Memory B cell (primary cell): ENCODE measurements at places on chromosomes 5 and 9.

- DNase-seq: no peak
Measured at GRCh38 chr9:23941051-23941450, 115.0 kb upstream of the ELAVL2 start.

DNA sequence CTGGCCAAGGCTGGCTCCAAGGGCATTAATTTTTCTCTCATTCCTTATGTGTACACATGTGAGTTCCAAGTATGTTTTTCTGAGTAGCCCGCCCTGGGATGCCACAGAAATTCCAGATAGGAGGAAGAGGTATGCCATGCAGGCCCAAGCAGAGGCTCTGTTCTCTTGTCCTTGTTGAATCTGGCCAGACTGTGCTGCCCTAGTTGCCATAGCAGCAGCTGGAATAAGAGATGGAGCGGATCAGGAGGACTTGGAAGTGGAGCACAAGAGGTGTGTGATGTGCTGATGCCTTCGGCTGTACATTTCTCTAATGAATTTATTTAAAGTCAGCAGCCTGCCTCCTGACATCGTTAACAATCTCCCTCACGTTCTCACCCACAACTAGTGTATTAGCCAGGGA lies 235.6 kb upstream of the RPS23 start:
- DNase-seq: no peak

- DNase-seq: no peak
Measured at GRCh38 chr9:96279932-96280331, 22.0 kb downstream of the HSD17B3 start.

DNA sequence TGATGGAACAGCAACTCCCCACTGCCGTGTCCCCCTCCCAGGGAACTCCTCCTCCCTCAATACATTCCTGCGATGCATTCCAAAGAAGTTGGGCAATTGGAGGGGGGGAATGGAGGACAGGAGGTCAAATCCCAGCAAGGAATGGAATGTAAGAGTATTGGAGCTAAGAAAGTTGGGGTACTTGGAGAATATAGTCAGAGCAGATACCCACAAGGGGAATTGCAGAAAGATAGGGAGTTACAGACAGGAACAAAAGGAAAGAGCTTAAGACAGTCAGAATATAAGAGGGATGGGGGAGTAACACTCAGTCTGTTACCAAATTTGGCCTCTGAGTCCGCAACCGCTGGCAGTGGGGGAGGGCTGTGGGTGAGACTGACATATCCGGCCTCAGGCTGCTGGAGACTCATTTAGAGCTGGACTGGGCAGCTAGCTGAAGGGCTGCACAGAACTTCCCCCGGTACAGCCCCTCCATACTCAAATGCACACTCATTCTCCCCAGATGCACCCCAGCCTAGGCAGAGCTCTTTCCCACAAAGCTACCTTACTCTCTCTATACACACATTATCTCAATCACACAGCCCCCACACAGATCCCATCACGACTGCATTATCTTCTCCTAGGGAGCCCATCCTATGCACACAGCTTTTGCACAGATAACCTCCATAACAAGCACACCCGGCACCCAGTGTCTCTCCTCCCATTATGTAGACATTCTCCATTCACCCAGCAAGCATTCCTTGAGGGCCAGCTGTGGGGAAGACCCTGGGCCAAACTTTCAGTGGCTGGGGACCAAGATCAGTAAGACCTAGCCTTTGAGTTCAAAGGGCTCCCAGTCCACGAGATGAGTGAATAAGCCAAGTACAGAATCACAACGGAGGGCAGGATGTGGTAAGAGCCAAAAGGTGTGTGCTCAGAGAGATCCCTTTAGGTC lies 3.7 kb downstream of the TLN1 start:
- DNase-seq: no peak

- no peak for DNase-seq
Measured at GRCh38 chr5:61370506-61370905, 38.4 kb downstream of the ZSWIM6 start.

GRCh38 chr5:67165526-67166459 lies 30.8 kb downstream of the CD180 start:
- DNase-seq: peak; percentile 77

DNA sequence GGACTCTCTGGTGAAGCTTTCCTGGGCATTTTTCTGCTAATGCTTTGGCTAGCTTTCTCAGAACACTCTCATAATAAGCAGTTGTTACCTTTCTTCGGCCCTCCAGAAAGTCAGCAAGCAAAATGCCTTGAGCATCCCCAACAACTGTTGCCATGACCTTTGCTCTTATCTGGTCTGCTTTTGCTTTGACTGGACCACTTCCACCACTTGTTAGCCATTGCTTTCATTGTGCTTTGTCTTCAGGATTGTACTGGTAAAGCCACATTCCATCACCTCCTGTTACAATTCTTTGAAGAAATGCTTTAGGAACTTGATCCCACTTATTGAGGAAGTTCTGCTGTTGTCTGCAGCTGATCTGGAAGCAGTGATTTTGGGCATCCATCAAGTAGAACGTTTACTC lies 35.7 kb downstream of the RAD50 start:
- DNase-seq: no peak

GRCh38 chr5:102937894-102938293 lies 182.0 kb downstream of the GIN1 start:
- DNase-seq: no peak

DNA sequence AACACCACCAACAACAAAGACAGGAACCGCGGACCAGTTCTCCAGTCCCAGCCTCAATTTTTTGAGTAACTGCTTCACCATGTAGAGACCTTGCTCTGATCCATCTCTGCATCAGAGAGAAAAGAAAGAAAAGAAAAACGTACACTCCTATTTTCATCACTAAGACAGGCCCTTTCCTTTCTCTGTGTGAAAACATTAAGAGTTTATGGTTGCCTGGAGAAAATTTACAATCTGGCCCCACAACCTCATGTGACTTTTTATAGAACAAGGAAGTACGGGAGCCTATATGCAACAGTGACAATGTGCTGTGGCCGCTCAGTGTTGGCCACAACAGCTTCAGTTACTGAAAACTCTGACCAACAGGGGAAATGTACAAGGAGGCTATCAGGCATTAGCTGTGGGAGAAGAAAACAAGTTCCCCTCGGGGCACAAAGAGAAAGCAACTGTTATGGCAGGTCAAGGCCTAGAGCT lies 272.9 kb upstream of the PTGER4 start:
- DNase-seq: no peak

DNA sequence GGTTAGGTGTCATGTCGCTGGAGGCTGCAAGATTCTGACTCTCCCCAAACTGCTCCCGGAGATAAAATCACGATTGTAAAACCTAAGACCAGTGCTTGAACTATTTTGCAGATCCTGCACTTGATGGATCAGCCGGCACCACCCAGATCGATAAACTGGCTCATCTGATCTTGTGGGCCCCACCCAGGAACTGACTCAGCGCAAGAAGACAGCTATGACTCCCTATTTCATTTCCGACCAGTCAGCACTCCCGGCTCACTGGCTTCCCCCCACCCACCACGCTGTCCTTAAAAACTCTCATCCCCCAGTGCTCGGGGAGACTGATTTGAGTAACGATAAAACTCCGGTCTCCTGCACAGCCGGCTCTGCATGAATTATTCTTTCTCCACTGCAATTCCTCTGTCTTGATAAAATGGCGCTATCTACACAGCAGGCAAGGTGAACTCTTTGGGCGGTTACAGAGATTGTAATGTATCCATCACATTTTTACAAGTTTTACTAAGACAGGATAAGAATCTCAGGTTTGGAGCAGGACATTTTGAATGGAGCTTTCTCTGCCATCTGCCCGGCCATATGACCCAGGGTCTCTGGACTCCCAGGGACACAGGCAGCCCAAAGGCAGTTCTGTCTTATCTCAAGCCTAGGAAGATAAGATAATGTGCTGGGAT lies 10.6 kb upstream of the PPP1R26 start:
- no peak for DNase-seq

DNA sequence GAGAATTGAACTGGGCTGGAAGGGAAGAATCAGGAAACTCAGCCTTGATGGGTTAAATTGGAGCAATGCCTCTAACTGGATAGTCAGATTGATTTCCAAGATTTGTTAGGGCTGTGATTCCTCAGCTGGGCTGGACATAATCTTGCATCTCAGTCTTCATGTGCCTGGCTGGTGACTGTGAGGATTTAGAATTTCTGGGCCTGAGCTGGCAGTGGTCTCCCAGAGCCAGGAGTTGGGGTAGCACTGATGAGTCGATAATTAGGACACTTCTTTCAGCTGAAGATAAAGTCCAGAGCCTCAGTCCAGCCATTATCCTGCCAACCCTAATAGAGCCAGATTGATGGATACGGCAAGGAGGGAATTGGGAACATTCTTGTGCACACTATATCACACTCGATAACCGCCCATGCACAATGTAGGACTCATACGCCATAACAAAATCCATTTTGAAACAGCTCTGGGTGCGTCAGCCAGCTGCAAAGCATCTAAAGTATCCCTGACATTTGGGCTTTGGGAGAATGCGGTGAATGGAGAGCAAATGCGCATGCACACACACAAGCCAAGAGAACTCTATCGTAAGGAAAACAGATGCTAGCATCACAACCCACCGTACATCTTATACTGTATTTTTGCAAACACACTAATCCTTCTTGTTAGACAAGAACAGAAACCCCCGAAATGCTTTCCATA lies 405.1 kb upstream of the KLF4 start:
- no peak for DNase-seq

GRCh38 chr5:178231539-178232123 lies 971 bp downstream of the PHYKPL start:
- no peak for DNase-seq

DNA sequence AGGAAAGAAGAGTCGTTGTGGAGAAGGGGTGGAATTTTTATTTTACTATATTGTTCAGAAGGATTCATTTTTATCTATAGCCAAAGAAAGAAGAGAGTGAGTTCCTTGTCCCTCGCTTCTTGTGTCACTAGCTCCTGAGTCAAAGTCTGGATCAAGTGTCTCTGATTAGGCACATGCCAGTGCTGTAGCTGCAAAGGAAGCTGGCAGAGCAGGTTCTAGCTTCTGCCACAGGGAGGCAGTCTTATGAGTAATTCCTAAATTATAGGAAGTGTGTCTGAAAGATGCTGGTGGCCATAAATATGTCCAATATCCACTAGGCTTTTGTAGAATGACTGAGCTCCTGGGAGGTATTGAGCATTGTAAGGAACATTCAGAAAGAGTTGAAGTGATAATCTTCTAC lies 84.7 kb downstream of the DOCK2 start:
- no peak for DNase-seq

DNA sequence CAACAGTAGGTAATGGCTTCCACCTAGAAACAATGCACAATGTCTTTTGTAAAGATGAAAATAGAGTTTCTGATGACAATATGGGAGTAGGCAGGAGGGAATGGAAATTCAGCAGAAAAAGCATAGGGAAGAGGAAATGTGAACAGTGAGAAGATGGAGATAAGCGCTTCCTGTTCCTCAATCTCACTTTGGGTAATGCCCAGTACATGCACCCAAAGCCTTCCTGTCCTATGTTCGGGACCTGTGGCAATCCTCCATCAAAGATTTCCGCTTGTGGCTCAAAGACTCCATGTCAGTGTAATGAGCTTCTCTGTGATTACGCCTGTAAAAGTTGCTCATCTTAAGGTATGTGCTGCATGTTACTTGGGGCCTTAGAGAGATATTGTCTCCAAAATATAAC lies 2.7 kb downstream of the UGT3A1 start:
- DNase-seq: no peak

DNA sequence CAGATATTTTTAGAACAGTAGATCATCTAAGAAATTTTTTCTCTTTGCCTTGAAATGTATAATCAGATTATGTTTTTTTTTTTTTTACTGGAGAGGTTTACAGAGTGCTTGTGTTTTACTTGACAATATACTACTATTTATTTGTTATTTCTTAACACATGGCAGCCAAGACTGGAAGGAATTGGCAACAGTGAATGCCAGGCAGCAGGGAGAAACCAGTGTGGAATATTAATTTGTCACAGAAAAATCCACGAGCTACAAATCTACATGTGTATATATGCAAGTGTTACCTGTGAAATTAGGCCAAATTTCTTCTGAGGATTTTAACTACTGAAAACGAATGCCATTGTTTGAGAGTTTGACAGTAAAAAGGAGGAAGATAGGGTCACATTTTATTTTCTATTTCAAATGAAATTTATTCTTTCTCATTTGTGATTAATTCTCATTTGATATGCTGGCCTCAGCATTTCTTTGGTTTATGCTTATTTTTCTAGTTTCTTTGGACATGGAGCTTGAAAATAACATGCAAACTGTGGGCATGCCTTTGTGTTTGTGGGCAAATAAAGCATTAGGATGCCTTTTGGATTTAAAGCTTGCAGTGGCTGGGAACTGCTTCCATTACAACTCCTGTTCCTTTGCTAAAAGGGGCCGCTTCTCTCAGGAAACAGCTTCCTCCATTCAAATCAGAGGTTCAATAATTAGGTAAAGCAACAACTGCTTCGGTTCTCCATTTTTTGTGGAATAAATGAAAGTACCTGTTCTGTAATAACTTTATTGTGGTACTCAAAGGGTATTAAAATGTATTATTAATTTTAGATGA lies 39.0 kb upstream of the ZFYVE16 start:
- no peak for DNase-seq

DNA sequence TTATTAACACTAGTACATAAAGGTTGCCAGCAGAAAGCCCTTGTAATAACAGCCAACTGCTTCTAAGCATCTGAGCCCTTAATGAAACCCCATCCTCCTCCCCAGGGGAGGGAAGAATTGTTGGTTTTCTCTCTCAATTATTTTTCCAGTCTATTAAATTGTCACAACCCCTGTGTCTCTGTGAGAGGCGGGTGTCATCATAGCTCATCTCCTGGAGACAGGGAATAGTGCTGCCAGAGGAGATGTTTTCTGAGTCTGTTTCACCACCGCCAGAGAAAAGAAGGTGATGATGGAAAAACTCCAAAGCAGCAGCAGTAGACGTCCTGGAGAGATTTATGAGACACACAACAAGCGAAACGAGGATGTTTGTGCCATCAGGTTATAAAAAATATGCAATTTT lies 271.1 kb upstream of the NMUR2 start:
- DNase-seq: no peak

GRCh38 chr5:56829137-56829908 lies 14.0 kb downstream of the MAP3K1 start:
- DNase-seq: no peak

- DNase-seq: no peak
Measured at GRCh38 chr5:16178745-16179372, 732 bp downstream of the MARCHF11 start.
